ENCODE measurements at places on chromosomes 4 and X.

GRCh38 chr4:152572417-152573086, 36.7 kb upstream of the FBXW7 start:
- DNase-seq: no peak

GRCh38 chr4:84956014-84956413, 10.5 kb downstream of the WDFY3 start:
- no peak for DNase-seq

- no peak for DNase-seq
Observed at GRCh38 chr4:148434075-148434773, 8.0 kb downstream of the NR3C2 start.

- no peak for DNase-seq
Observed at GRCh38 chr4:47640911-47641310, 155.8 kb downstream of the ATP10D start.

- DNase-seq: no peak
Observed at GRCh38 chrX:123835661-123836371, 24.0 kb upstream of the XIAP start.

- DNase-seq: no peak
Observed at GRCh38 chr4:181897935-181898334, 345.3 kb upstream of the TENM3 start.

- DNase-seq: no peak
Observed at GRCh38 chr4:94039226-94039625, 168.4 kb upstream of the SMARCAD1 start.

- peak; percentile 76 for DNase-seq
Observed at GRCh38 chrX:76148753-76149152, 24.1 kb upstream of the PBDC1 start.

DNA sequence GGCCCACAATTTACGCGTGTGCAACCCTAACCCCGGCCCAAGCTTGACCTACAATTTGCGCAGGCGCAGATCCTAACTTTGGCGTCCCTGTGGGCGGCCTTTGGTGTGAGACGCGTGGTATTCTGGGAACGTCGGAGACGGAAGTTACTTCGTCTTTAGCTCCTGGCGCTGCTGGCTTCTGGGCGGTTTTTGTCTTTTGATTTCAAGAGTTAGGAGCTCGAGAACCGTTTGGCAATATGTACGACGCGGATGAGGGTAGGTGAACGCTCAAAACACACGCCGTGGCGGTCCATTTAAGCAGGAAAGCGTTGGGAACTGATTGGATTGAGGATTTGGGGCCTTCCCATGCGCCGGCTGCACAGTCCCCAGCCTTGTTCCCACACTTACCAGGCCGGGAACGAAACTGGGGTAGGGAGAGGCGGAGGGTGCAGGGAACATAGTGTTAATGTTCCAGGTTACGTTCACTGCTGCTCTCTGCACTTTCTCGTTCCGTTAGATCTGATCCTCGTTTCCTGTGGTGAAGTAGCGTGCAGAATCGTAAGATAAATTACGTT, at the start of gene POLR2B:
TSS of gene POLR2B (plus strand) at position 147 of the 554 bp plus-strand sequence. CDS start at position 237, 90 bp downstream.
- DNase-seq: peak; percentile 78

- no peak for DNase-seq
Observed at GRCh38 chr4:64407000-64407399, 2.2 kb downstream of the TECRL start.

DNA sequence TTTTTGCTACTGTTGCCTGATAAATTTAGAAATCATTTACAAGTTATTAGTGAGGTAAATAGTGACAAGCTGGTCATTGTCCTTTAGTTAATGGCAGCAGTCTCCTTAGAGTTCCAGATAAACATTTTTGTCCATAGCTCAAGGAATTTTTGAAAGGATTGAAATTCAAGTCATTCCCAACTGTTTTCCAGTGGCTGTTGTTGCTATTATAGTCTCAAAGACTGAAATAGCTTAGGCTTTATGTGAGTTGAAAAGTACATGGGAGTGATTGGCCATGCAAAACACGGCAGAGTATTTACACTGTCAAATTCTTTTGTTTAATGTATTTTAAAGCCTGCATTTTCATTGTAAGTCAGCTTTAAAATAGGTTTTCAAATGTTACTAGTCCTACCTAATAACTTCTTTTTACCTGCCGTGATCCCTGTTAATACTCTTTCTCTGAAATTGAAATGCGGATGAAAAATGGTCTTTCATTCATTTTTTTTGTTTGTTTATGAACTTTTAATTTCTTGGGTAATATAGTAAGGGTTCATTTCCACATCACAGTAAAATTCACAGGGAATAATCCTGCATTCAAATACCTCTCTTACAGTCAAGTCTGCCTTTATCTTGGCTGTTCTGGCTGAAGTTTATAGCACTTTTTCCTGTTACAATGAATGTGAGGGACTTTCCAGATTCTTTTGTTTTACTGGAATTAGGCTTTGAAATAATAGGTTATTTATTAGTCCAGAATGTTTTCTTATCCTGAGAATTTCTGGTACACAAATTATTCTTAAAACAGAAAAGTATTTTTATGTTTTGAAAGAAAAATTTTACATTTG, 85.1 kb downstream of the PDLIM5 start:
- no peak for DNase-seq
